Coronary artery (tissue), 2 donors: ENCODE measurements at places on chromosomes 11 and 22.

DNA sequence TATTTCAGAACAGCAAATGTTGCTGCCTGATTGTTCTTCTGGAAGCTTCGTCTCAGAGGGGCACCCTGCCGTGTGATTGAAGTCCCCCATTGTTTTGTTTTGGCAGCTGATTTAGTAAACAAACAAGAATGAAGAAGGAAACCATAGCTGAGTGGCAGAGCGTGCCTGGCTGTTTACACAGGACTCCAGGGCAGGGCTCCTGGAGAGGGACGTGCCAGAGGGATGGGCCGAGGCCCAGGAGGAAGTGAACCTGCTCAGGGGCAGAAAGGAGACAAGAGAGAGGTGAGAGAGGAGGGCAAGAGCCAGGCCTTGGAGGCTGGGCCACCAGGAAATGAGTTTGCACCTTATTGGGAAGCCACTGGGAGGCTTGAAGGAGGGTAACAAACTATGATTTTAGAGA is 85.5 kb upstream of the B3GAT1 start:
- no peak for DNase-seq

DNA sequence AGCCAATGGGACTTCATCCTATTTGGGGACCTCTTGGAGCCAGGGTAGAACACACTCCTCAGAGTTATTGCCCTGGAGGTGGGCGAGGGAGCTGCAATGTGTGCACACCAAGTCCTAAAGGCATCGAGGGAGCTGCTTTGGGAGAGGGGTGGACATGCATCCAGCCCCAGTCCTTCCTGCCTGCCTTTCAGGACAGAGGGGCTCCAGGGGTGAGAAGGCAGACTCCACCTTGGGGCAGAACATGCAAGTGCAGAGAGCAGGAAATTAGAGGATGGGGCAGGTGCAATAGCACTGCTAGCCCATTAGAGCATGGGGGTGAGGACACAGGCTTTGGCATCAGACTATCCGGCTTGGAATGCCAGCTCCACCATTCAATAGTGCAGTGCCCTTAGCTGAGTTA is 288.5 kb downstream of the OPCML start:
- DNase-seq, result no peak

- no peak for DNase-seq
Observed at GRCh38 chr11:130369713-130370112, 55.0 kb upstream of the ZBTB44 start.

GRCh38 chr11:44912270-44912987 is 38.3 kb downstream of the TP53I11 start:
- DNase-seq, result no peak

DNA sequence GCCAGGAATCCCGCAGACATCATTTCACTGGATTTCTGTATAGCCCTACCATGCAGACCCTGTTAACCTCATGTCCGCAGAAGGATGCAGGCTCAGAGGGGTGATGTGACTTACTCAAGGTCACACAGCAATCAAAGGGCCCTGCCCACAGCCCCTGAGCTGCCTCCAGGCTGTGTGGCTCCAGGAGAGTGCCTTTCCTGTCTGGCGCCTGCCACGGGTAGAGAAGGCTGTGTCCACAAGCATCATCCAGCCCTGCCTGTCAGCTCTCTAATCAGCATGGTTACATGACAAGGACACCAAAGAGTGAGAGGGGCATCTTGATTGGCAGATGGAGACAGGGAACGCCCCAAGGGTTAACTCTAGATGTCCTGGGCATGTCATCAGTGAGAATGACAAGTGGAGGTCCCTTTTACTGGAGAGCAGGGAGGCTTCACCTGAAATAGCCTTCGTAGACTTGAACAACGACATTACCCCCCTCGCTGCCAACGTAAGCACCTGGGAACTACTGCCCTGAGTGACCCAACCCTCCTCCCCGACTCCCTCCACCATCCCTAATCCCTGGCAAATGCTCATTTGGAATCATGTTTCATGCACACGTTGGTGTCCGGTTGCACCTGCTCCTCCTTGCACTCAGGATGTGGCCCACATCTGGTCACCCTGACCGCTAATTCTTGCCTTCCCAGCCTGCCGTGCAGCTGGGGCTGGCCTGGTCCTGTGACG is 6.9 kb downstream of the FGF19 start:
- no peak for DNase-seq
